Brain (organoid and tissue), 16 donors: ENCODE measurements at places on chromosomes 1 and 21.

GRCh38 chr1:180173952-180174351, 19.3 kb downstream of the QSOX1 start:
- peak; percentile 82 for DNase-seq

GRCh38 chr1:6445062-6445763, 20.6 kb downstream of the ESPN start:
- no peak for DNase-seq

DNA sequence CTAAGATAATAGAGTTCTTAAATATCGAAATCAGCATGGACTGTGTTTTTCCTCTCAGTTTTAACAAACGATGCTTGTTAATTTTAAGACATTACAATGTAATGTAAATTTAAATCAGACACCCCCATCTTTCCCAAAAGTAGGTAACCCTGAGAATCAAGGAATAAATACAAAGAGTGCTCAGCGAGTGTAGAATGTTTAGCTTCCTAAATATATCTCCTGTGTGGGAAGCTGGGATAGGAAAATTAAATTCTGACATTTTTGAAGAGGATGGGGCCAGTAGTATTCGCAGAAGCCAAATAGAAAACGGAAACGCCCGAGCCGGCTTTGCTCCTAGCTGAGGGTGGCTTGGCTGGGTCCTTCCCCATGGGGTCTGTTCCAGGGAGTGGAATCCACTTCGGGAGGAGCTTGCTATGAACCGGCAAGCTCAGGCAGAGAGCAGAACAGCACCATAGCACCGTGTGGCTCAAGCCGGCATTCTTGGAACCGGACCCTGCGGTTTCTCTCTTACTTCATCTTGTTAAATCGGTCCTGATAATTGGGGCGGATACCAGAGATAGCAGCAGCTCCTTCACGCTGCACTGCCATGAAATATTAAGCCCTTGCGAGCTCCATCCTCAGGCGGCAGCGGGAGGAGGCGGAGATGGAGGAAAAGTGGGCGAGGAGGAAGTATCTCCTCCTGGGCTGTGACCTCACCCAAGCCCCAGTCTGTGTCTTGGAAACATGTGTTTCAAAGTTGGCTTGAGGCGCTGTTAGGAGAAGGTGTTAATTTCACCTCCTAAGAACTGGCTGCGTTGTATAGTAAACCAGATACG, 24.9 kb downstream of the MAP3K7CL start:
- no peak for DNase-seq

DNA sequence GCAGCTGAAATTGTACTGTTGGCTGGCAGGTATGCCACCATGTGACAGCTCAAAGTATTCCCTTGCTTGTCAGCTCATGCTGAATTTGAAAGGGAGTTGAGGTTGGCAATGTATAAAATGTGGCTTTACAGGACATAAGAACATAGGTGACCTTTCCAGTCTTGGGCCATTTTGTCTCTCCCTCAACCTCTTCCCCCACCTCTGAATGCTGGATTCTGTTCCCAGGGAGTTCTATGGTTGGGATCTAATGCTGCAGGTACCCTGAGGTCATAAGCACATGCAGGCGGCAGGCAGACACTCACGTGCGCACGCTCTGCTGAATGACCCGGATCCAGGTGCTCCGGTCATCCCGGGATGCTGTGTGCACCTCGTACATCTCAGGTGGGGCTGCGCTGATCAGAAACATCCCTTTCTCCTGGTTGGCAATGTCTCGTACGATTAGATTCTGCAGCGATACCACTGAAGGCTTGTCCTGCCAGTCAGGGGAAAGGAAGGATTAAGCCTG, 16.0 kb downstream of the RXFP4 start:
- DNase-seq, result no peak

GRCh38 chr1:55309786-55310504, 94.8 kb upstream of the USP24 start:
- no peak for DNase-seq

- DNase-seq, result peak; percentile 39
These were observed 63.3 kb upstream of the WDR26 start for GRCh38 chr1:224497714-224498573.

- no peak for DNase-seq
These were observed 76.1 kb downstream of the PGM1 start for GRCh38 chr1:63669151-63669961.

DNA sequence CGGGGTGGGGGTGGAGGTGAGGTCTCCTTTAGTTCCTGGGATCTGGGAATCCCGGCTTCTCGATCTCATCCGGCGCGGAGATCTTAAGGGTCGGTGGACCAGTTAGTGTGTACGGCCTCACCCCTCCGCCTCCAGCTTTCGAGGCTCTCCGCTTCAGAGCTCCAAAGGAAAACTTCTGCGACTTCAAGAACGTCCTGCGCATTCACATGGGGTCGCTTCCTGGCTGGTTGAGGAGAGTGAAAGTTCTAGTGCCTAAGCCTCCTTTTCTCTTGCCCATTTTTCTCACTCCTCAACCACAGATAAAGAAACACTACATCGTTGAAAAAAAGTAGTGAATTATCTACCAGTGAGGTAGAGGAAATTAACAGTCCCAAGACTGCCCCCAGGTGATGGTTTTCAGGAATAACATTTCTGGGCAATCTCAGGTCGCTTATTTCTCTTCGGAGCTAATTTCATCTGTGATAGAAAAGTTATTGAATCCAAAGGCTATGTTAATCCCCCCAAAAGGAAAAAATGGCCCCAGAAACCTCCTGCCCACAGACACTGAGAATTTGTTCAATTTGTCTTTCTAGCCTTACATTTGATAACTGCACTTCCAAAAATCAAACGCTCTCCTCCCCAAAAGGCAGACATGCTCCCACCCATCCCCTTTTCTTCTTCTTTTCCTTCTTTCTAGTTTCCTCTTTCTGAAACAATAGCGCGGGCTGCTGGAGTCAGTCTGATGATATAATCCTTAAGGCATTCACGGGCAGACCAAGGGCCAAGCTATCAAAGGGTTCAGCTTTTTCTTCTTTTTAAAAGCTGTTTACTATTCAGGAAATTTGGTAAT, 20.6 kb upstream of the TBX15 start:
- peak; percentile 79 for DNase-seq

DNA sequence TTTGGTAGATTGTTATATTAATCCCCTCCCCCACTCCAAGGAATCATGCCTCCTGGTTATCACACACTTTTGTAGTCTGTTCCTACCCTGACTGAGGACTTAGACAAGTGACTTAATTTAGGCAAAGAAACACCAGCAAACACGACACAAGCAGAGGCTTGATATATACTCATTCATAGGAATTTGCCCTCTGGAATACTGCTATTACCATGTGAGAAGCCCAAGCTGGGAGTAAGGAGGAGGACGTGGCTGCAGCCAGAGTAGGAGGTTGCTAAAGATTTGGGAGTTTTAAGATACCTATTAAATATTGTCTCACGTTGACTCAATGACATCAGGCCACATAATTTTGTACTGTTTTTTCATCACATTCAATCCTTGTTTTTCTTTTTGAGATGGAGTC, 100.2 kb downstream of the LRRC53 start:
- no peak for DNase-seq

GRCh38 chr1:239387304-239388158, 1.2 kb downstream of the CHRM3 start:
- DNase-seq, result peak; percentile 55

DNA sequence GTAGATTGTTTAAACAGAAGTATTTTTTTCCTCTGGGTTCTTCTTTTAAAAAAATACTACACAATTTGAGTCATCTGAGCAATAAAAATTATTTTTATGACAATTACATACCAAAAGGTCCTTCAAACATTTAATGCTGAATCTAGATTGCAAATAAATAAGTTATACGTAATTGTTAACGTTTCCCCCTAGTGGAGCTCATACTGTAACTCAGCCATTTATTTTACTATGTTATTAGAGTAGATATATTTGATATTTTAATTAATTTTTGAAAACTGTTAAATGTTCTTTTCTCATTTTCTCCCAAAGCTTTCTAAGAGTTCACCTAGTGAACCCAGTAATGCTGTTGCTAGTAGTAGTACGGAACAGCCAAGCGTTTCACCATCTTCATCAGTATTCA, 33.5 kb downstream of the ZMYM1 start:
- no peak for DNase-seq

DNA sequence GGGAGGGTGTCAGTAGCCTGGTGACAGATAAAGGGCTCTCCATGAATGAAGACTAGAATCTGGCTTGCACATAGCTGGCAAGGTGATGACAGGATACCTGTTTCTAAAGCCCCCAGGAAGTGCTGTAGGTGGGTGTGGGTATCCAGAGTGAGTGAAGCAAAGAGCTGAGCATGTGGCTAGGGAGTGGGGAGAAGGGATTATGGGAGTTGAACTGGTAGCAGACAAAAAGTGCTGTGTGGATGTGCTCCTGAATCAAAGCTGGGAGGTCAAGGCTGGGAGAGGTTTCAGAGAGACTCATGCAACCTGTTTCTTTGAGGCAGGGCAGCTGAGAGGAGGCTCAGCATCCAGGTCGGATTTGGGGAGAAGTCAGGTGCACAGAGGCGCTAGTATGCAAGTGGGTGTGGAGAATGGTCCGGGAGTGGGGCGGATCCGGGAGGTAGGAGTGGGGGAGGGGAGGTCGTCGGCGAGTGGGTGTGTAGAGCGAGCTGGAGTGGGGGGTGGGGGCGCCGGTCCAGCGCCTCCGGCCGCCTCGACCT, 600 bp downstream of the ASTN1 start:
- peak; percentile 63 for DNase-seq

GRCh38 chr21:16605597-16605996, 875.8 kb downstream of the USP25 start:
- peak; percentile 94 for DNase-seq

GRCh38 chr1:192545896-192546521, 29.6 kb upstream of the RGS1 start:
- no peak for DNase-seq

DNA sequence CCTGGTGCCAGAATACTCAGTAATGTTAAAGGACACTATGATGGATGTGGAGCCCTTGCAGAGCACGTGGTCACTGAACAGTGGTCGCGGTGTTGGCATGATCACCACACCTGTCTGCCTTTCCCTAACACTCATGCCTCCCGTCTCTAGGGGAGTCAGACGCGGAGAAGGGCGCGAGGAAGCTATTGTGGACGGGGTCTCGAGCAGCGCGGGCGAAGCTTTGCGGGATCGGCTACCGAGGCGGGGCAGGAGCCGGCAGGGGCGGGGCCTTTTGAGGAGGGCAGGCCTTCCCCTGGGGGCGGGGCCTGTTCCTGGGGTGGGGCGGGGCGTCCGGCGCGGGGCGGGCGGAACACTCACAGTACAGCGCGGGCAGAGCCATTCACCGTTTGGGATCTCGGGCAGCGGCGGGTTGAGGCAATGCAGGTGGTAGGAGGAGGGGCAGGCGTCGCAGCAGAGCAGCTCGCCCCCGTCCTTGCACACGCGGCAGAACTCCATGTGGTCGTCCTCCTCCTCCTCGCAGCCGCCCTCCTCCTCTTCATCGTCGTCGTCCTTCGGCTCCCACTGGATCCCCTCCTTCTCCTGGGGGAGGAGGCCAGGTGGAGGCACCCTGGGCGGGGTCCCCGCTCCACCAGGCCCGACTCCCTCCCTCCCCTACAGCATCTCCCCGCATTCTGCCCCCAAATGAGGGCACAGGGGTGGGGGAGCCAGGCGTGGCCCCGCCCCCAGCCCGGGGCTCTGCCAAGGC, 31.5 kb downstream of the CHD5 start:
- peak; percentile 47 for DNase-seq

DNA sequence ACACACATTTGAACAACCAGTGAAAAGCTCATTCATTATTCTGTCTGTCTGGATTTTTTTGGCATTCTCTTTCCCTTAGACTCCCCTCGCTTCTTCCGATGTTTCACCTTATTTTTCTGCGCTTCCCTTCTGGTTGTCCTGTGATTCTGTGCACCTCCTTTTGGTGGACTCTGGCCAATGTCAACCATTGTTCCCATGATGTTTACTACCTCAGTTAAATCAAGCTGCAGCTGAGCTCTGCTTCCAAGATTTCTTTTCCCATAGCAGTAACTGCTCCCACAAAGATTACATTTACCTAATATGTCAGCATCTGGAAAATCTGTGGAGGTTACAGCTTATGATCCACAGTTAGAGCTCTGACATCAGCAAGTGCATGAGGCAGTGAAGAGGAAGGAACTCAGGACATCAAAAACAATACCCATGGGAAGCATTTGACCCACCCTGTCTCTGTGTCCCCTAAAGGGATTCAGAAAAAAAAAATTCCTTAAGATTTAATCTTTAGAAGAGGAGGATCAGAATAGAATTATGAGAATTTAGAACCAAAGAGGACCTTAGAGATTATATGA, 69.9 kb upstream of the ADAMTS5 start:
- DNase-seq, result no peak

DNA sequence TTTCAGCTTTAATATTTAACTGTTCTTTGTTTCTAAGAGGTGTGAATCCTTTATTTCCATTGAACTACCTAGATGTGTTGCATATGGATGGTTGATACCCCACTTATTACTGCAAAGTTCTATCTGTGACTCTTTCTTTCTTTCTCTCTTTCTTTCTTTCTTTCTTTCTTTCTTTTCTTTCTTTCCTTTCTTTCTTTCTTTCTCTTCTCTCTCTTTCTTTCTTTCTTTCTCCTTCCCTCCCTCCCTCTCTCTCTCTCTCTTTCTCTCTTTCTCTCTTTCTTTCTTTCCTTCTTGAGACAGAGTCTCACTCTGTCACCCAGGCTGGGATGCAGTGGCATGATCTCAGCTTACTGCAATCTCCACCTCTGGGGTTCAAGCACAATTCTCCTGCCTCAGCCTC, 34.1 kb downstream of the GABPB2 start:
- no peak for DNase-seq

GRCh38 chr1:183881387-183882131, 76.6 kb downstream of the RGL1 start:
- peak; percentile 73 for DNase-seq

DNA sequence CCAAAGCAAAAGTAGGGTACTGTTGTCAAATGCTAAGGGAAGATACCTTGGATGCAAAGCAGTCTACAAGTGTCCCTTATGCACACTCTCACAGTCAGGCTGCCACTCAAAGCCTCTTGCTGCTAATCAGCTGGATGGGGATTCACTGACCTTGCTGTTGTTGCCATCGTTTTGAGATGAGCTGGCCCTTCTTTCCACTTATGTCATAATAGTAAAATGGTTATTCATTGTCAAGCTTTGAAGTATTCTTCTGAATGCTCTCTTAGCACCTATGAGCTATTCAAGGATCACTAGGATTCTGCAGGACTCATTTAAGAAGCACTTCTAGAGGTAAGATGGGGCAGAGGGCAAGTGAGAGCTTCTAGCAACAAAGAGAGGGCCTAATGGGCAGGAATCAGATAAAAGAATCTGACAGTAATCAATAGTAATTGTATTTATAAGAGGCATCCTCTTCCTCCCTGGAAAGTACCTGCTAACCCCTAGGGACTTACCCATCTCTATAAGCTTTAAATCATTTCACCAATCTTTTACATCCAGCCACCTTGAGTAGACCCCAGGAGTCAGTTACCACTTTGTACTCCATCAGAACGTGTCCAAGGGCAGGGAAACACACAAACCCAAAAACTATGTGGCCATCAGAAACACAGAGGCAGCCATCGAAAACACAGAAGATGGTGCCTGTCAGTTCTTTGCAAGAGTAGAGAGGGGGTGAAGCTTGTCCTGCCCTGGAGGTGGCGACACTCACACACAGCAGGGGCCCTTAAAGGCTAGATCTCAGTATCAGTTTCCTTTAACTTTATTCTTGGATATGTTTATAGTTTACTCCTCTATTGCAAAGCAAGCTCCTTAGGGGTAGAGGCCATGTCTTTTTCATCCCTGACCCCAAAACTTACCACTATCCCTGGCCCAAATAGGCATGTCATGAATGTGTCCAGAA, 103.7 kb upstream of the NFIA start:
- no peak for DNase-seq
